ENCODE measurements at places on chromosomes 2 and 18.

DNA sequence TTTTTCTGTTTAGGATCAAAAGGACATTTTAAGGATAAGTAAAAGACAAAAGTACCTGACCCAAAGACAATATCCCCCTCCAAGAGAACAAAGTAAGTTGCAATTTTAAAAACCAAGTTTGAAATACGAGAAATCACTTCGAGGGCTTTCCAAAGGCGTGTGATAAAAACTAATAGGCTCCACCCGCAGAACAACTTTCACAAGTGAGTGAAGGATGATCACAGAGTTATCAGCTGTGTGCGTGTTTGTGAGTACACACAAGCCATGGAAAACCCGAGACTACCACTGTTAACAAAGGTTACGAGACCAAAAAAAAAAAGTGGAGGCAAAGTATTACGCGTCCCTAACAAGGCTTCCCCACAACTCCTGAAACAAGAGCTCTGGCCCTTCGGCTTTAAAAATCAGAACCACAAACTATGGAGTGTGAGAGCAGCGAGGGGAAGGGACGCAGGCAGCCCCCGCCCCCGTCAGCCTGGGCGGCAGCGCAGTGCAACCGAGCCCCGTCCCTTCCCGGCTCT lies 719 bp downstream of the SMAD2 start:
- no peak for DNase-seq

DNA sequence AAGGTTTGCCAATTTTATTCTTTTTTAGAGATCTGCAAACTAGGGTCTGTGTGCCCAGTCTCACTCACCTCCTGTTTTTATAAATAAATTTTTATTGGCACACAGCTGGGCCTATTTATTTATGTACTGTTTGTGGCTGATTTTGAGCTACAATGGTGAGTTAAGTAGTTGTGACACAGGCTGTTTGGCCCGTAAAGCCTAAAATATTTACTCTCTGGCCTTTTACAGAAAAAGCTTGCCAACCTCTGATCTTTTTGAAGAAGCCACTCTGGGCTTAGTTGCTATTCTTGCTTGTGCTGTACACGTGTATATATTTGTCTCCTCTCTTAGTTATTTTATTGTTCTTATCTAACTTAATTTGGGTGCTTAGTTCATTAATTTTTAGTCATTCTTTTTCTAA lies 14.5 kb downstream of the NAB1 start:
- no peak for DNase-seq

- no peak for DNase-seq
Measured at GRCh38 chr2:54632733-54633692, 90.4 kb upstream of the EML6 start.

- peak; percentile 61 for DNase-seq
Measured at GRCh38 chr18:13823707-13824395, at the start of gene MC5R. Gene MC5R, plus strand, starts transcription at chr18:13824149. Its CDS starts 1,617 bp downstream, at chr18:13825766.

GRCh38 chr2:554444-554843 lies 122.8 kb downstream of the TMEM18 start:
- DNase-seq = no peak

DNA sequence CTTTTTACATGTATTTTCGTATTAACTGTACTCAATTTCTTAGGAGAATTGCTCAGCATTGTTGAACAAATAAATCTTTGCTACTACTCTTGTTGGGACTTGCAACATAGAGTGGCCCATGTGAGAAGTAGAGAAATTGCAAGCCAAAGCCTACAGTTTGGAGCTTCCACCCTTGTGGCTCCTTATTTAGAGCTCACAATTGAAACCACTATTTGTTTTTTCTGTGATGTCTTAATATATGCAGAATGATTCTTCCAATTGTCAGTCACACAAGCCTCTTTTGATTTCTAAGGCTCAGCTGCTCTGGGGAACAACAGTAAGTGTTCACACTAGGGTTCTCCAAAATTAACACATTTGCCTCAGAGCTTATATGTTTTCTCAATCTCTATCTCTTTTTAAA lies 60.2 kb upstream of the GALNT13 start:
- no peak for DNase-seq

DNA sequence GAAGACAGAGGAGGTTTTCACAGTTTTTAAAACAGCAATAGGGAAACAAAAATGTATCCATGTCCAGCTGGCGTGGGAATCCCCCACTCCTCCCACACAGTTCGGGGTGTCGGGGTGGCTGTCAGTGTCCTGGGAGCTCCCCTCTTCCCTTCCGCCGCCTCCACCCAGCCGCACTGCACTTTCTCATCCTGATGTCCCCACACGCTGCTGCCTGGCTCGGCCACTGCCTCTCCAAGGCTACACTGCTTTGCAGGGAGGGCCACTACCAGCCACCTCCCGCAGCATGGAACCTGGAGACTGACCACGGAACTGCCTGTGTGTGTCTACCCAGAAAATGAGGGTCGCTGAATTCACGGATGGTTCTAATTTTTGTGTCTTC lies 138.7 kb upstream of the CTDP1 start:
- no peak for DNase-seq

GRCh38 chr2:102251042-102251848 lies 60.1 kb upstream of the IL1RL1 start:
- DNase-seq = peak; percentile 52

- no peak for DNase-seq
Measured at GRCh38 chr2:39981883-39982311, 202.8 kb upstream of the THUMPD2 start.

GRCh38 chr18:55861266-55861665 lies 273.3 kb upstream of the TCF4 start:
- no peak for DNase-seq

DNA sequence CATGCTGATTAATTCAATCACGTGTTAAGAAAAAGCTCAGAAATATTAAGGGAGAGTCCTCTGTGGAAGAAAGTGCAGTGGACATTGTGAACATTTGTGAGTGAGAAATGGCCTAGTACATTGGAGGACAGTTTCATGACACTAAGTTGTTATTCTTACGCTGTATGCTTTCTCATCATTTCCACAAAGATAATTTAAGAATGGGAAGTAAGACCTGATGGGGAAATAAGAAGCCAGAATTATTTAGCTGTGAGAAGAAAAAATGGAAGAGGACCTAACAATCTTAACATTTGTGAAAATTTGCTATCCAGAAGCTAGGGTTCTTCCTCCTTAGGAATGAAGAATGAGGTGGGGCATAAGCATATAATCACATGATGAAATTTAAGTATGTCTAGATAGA lies 15.2 kb upstream of the RAPH1 start:
- DNase-seq = no peak
